ENCODE measurements at places on chromosomes 1 and 21. TPM values are rescaled to one million over a fixed set of nuclear protein-coding genes. Genes with fewer than 3 reads are reported as not detected.

The TRIM33 gene
- total RNA-seq = 34.1 TPM

The AJAP1 gene
- 0.05 TPM for total RNA-seq

DNA sequence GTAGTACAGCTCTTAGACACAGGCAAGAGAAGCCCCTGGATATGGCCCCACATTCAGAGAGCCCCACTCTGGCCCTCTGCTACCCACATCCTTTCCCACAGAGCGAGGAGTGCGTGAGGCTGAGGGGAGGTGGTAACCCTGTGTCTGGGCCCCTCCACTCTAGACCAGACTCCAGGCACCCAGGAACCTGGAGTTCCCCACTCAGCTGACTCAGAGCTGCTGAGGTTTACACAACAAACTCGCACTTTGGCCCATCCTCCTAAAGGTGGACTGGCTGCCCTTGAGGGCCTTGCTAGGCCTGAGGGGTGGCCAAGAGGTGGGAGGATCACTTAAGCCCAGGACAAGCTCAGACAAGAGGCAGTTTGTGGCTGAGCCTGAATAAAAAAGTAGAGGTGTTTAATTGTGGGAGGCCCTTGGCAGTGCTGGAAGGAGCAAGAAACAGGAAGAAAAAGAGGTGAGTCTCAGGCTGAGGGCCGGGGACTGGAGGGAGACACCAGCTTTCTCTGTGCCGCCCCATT, 10.7 kb downstream of the MR1 start:
- DNase-seq = peak; percentile 82

The USP25 gene
- total RNA-seq = 37.6 TPM

GRCh38 chr1:246176126-246177024, 330.7 kb downstream of the SMYD3 start:
- DNase-seq = no peak

DNA sequence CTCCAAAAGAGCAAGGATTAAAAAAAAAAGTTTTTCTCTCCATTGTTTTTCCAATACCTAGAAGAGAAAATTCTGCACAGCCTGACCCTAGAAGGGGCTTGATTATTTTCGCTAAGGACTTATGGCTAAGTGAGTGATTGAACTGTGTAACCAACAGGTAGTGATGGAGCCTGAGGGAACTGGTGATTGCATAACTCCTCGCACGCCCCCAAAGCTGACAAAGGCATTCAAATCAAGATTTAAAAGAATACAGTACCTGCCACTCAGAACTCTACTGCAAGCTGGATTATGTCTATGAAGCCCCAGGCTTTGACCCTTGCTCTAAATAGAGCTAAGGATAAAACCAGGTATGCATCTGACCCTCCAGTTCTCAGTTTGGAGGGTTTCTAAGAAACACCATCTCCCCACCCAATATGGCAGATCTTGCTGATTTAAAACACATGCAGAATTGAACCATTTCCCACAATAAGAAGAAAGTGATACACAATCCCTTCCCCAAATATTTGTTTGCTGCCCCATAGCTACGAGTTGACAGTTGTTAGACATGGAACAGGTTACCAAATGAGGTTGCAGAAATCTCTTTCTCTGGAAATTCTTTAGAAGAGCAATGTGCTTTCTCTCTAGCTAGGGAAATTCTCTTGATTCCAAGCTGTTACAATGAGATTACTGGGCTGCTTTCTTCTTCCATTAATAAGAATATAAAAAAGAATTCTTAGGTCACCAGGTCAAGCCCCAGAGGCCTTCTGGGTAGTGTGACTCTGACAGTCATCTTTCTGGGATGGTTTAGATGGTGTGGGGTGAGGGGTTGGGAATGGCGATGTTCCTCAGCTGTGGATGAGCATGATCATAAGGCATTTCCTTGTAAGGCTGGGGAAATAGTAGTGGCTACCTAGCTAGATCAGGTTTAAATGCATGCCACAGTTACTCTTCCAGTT, 35.1 kb downstream of the FGGY start:
- DNase-seq = no peak

GRCh38 chr1:15246960-15247614, at the start of gene FHAD1:
Gene FHAD1, plus strand, starts transcription at chr1:15247223. Its CDS starts 4,562 bp downstream, at chr1:15251785.
- DNase-seq = peak; percentile 46

DNA sequence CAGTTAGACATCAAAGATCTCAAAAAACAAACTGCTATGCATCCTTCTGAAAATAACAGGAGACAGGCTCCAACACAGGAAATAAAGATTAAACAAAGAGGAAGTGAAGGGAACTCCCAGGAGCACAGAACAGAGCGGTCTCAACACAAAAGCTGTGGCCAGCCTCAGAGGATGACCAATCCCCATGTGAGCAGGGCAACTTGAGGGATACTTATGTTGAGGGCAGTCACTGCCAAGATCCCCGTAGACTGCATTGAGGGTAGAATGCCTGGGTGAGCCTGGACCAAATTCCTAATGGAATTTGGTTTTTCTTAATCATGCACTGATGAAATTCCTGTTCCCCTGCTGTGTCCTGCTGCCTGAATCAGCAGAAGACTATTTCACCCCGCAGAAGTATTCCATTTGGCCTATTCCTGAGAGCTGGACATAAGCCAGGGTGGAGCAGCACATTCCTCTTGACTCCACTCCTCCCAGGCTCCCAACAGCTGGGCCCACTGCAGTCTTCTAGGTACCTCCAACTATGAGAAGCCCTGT, 49.0 kb downstream of the JAK1 start:
- DNase-seq = no peak

- no peak for DNase-seq
These were observed 280.5 kb upstream of the CAMK1G start for GRCh38 chr1:209302779-209303568.

- DNase-seq = no peak
These were observed 221.9 kb downstream of the PBX1 start for GRCh38 chr1:164780863-164781262.

DNA sequence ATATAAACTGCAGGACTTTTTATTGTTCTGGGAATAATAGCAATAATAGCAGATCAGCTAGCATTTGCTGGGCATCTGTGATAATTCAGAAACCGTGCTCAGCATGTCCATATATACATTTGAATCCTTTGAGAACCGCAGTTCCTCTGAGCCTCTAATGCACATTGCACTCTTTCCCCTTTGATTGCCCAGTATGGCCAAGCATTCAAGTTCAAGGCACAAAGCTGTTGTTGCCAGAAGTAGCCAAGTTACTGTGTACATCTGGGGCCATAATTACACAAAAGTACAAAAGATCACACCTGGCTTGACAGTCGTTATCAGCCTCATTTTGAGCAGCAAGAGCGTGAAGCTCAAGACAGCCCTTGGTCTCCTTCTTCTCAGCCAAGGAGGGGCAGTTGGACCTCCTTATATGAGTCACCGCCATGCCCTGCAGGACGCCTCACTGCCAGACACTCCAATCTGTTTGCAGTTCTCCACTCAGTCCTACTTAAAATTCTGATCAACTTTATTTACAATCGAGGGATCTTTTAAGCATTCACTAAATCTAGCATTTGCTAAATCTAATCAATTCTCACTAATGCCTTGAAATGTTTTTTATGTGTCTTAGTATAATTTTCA, 216.0 kb downstream of the SLC35F3 start:
- no peak for DNase-seq

- DNase-seq = peak; percentile 45
These were observed 23.1 kb upstream of the ERI3 start for GRCh38 chr1:44377925-44378784.

The CFAP74 gene
- not detected for total RNA-seq

The GNL2 gene
- 52.9 TPM for total RNA-seq

DNA sequence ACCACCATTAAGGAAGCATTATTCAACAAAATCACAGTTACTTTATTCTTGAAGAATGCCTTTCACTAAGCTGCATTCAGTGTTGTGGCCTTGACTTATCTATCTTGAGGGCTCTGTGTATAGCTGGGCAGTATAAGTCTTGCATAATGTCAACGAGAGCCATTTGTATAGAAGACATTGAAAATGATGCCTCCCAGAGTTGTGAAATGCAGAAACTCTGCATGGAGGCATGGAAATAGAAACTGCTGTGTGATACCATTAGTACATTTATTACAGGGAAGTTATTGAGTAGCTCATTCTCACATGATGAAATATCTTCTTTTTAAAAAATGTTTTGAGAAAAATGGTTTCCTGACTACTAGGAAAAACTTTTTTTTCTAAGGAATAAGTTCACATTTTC, 111.4 kb upstream of the SNX7 start:
- DNase-seq = no peak

The MAP1LC3C gene
- not detected for total RNA-seq

DNA sequence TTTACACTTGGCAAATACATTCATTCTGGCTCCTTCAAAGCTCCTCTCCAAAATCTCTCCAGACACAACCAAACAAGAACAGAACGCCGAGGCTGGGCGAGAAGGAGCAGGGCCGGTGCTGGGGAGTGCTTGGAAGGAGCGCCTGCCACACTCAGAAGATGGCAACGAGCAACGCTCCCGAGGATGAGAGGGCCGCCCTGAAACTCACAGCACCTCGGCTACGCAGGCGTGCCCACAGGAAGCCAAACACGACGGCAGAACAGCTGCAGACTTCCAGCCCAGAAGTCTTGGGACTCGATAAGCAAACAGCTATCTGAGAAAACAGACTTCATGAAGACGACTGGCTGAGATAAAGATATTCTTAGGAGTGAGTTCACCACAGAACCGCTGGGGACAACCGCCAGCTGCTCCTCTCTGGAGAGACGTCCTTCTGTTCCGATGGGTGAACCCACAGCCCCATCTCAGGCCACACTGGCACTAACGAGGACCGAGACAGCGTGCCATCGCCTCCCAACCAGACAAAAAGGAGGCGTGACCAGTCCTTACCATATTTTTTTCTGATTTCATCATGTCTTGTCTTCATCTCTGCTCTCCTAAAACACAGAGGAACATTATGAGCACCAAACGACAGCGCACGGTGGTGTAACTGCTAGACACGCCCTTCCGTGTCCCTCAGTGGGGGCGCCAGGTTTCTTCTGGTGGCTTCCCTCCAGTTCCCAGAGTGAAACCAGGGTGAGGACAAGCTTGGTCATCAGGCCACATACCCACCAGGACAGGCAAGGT, 18.6 kb downstream of the PTTG1IP start:
- DNase-seq = no peak

DNA sequence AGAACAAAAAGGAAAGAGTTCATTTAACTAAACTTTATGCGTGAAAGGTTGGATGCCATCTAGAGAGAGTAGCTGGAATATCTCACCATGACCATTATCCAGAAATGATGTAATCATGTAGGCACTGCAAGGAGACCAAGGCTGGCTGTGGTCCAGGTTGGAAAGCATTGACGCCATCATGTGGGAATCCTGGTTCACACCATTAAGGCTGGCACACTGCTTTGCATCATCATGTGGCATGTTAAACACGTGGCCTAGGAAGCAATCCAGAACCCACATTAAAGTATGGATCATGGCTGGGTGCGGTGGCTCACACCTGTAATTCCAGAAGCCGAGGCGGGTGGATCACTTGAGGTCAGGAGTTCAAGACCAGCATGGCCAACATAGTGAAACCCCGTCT, 4.3 kb downstream of the ADAMTS1 start:
- DNase-seq = no peak

DNA sequence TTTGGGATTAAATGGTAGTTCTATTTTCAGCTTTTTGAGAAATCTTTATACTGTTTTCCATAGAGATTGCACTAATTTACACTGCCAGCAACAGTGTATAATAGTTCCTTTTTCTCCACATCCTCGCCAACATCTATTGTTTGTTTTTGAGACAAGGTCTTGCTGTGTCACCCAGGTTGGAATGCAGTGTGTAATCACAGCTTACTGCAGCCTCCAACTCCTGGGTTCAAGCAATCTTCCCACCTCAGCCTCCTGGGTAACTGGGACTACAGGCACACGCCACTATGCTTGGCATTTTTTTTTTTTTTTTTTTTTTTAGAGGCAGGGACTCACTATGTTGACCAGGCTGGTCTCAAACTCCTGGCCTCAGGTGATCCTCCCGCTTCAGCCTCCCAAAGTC, 164.5 kb upstream of the CXADR start:
- no peak for DNase-seq

DNA sequence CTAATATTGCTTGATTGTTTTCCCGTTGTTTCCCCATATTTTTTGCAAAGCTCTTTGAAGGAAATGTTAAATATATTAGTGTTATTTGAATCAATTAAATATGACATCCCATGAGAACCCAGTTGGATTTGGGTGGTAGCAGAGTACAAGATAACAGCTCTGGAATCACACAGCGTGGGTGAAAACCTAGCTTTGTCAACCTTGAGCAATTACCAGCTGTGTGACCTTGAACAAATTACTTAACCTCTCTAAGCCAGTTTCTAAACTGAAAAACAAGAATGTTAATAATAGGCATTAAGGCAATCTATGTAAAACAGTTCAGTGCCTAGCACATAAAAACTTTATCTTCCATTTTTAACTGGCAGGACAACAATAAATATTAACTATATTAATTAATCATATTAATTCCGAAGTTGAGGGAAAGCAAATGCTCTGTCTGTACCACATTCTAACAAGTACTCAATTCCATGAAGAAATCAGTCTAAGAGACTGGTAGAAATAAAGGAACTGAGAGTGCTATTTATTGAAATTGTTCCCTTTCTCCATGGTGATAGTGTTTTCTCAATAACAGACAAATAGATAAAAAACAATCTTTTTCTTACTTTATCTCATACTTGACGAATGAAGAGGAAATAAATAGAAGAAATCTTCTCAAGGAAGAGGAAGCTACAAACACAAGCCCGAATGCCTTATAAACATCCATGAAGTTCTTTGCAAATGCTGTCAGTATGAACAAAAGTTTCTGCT, 27.0 kb downstream of the DNASE2B start:
- DNase-seq = no peak

DNA sequence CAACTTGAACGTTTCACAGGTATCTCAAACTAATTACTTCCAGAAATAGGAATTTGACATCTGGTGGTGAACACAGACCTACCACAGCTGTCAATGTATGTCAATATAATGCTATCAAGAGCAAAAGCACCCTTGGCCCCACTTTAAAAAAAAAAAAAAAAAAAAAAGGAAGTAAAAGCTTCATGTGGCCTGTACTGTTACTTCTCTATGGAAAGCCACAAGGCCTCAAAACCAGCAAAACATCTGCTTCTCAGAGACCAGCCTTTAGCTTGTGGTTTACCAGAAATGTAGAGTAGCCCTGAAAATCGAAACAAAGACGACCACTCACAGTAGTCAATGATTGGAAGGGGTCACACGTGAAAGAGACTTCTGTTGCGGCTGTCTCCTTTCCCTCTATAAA, 109.6 kb downstream of the SLC45A1 start:
- DNase-seq = no peak

DNA sequence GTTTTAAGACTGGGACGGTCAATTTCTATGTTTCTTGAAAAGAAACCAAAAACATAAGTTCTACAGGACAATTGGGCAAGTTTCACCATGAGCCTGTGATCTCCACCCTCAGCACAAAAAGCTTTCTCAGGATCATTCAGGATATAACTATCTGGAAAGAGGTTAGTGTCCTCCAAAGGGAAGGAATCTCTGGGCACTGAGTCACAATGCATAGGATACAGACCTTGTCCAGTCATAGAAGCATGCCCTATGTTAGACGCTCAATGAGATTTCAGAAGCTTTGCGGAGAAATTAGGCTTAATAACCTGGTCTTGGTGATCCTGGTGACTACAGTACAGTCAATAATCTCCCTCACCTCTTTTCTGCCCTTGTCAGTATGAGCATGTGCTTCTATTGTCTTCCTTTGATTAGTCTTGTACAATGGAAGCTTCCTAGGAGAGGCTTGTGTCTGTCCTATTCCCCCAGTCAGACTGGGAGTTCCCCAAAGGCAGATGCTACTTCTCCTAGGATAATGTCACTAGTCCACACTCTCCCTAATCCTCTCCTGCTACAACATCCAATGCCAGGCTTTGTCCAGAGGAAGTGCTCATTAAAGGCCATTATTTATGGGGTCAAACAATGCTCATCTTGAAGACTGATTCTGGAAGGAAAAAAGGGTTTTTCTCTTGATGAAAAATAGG, 97.4 kb downstream of the KCNH1 start:
- DNase-seq = no peak

All from activated T-cell treated with anti-CD3 and anti-CD28 coated beads, Interleukin-2, amount 50 U/mL, for 72 hours (primary cell).